ENCODE measurements at places on chromosomes 6 and 20.

GRCh38 chr6:3415490-3415889, 41.4 kb downstream of the SLC22A23 start:
- DNase-seq: no peak

DNA sequence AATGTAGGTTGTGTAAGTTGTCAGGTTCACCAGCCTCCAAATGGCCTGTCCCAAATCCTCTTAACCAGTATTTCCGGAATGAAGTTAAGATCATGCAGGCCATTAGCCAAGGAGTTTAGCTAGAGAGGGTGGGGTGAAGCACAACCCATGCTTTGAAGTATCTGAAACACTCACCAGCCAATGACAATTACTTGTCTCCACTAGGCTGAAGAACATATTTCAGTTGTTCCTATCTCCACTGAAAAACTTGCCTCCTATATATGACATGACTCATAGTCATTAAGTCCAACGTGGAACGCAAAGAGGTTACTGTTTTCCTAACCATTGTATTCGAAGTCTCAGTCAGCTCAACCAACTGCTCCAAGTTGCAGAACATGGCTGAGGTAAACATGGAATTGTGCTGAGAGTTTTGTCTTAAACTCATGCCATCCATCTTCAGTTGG, 37.4 kb upstream of the TNFAIP3 start:
- DNase-seq: no peak

DNA sequence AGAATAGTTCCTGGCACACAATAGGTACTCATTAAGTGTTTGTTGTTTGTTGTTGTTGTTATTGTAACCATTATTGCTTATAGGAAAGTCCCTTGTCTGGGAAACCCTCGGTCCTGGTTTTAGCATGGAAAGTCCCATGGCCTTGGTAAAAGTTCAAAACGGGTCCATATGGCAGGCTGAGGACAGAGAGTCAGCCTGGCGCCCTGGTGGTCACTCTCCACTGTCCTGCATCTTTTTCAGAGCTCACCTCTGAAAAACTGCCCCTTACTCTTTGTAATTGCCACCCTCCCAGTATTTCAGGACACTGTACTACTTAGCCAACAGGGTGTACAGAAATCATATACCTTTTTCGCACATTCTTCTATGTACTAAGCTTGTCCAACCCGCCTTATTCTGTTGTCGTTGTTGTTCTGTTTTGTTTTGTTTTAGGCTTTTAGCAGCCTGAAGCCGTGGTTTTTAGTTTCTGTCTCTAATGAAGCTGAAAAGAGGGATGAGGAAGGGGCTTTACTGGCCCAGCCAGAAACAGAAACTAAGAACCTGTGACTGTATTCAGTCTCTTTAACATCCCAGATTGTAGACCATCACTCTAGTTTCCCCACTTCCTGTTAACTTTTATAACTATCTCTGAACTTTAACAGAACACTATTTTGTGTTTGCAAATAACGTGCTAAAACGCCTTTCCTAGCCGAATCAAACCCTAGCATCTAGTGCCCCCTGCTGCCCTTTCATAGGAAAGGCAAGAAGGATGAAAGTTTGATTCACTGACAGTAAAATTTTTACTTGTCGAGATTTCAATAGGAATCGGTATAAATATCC, 7.6 kb upstream of the TMEM14A start:
- peak; percentile 19 for DNase-seq

GRCh38 chr6:52424513-52424912, 4.4 kb downstream of the EFHC1 start:
- DNase-seq: no peak

DNA sequence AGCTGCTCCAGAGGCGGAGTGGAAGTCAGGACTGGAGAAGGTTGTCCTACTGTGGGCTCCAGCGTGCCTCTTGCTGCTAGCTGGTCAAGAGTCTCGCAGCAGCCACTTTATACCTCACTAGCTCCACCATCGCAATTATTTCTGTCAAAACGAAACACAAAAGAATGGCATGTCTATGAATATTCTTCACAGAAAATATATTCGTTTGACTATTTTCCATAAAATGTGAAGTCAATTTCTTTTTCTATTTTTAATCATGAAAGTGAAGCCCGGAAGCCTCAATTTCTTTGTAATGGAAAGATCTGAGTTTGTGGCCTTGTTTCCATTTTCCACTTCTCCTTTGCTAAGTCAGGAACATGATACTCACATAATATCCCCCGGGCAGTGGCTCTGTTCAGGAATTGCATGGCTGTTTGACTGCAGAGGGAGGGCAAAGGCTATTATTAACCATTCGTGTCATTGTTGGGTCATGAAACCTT, 51.7 kb downstream of the DTD1 start:
- DNase-seq: no peak

GRCh38 chr6:130575971-130576370, 210.2 kb downstream of the TMEM200A start:
- DNase-seq: no peak

DNA sequence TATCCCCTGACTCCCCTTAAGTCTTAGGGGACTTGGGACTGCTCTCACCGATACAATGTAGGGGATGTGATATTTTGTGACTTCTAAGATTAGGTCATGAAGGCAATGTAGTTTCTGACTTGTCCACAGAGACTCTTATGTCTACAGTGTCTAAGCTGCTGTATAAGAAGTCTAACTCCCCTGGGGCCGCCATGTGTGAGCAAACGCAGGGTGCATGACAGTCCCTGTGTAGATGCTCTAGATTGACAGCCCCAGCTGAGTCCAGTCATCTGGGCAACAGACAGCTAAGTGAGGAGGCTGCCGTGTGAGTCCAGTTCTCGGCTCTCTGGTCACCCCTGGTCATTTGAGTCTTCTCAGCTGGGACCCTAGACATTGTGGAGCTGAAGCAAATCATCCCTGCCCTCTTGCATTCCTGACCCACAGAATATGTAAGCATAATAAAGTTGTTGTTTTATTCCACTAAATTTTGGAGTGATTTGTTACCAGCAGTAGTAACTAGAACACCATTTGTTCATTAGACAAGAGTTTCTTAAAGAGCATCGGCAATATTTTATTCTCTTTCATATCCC, 743.3 kb upstream of the CHD6 start:
- DNase-seq: no peak

GRCh38 chr6:72035966-72036365, 149.6 kb downstream of the RIMS1 start:
- no peak for DNase-seq

DNA sequence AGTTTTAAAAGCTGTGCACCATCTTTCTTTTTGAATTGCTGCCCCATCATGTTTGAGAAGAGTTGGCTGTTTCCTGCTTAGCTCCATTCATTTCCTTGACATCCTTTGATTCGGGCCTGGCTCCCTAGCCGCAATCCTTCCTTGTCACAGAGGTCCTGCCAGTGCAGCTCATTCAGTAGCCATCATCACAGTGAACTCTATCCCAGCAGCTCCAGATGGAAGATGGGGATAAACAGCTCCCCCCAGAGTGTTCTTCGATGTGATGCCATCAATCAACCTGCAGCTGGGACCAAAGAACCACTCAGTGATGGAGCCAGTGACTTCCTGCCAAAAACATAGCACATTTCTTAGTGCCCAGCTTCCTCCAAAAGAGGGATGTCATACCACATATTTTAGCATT, 158.8 kb downstream of the FRK start:
- no peak for DNase-seq

DNA sequence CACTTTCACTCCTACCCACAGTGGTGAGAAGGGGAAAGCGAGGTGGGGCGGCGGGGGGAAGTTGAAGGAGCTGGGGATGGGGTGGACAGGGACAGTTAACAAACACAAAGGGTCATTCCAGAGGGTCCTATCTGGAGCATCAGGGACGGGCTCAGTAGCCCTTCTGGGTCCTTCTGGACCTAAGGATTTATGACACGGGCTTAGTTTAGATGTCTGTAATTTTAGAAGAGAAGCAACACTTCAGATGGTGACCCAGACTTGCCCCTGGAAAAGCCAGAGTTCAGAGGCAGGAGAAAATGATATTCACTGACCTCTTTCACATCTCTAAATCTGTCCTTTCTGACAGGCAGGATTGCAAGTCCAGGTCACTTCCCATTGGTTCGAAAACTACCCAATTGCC, 36.3 kb downstream of the PDE10A start:
- DNase-seq: no peak

DNA sequence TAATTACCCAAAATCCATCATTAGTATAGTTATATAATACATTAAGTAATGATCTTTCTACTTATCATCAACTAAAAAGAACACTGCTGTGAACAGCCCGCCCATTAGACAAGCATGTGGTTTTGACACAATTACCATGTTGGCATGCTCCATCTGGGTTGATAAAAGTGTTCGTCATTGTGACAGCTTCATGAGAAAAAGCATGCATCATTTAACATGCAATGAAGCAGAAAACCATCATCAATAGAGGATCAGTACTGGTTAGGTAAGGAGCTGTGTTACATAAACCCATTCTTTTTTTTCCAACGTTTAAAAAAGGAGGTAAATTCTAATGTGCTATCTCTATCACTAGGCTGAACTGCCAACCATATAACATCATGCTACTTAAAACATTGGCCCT, 101.9 kb downstream of the EPB41L2 start:
- no peak for DNase-seq

GRCh38 chr6:143408787-143409162, 41.7 kb downstream of the ADAT2 start:
- no peak for DNase-seq

GRCh38 chr20:54084727-54085388, 14.5 kb upstream of the BCAS1 start:
- no peak for DNase-seq

- no peak for DNase-seq
Measured at GRCh38 chr6:118865100-118865391, 28.9 kb upstream of the ASF1A start.

DNA sequence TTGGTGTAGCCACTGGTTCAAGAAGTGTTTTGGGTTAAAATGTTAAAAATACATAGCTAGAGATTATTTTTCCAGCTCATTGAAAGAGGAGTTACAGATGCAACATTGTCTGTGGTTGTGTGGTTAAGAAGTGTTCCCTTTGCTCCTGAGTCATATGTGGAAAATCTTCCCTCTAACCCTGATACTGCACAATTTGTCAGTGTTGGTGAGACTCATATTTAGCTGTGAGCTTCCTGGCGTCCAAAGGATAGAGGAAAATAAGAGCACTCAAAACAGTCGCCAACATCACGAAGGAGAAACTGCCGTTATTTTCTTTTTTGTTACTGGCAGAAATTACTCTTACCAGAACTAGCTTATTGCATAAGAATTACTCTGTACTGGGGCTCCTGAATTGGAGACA, 250.4 kb downstream of the CDH4 start:
- no peak for DNase-seq

- DNase-seq: no peak
Measured at GRCh38 chr20:6037082-6037481, 16.8 kb downstream of the LRRN4 start.

- DNase-seq: no peak
Measured at GRCh38 chr6:32397252-32397920, 9.6 kb downstream of the BTNL2 start.

DNA sequence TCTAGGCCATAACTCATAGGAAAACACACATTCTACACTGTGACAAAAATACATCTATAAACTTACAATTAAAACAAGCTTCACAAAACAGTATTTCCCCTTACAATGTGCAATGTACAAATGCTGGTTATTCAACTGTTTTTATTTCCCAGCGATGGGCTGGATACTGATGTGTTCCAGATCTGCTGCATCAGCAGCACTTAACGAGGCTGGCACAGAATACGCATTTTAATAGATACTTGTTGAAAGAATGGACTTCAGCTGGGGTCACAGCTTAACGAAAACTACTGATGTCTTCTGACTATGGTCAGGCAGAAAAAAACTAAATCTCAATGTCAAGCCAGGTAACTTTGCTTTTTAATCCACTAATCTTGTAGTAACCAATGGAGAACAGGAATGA, 70.9 kb downstream of the B4GALT5 start:
- no peak for DNase-seq

All from stimulated activated CD4-positive, alpha-beta T cell treated with anti-CD3 and anti-CD28 coated beads, Interleukin-1b, Interleukin-23, amount 100 ng/mL, for 24 hours (primary cell).